ENCODE measurements at places on chromosomes 7 and 10. TPM values are rescaled to one million over a fixed set of nuclear protein-coding genes. Genes with fewer than 3 reads are reported as not detected.

- H3K4me1 ChIP-seq: peaks cover 11% of the 10 kb centered on the region
- DNase-seq: no peak
- no peak overlapping the region for H3K4me3 ChIP-seq
- no peak overlapping the region for H3K27ac ChIP-seq
- H3K27me3 ChIP-seq: no peaks in the 10 kb centered on the region
Measured at GRCh38 chr10:74135452-74135851, 15.2 kb downstream of the AP3M1 start.

STEAP1B gene
- total RNA-seq: not detected

DNA sequence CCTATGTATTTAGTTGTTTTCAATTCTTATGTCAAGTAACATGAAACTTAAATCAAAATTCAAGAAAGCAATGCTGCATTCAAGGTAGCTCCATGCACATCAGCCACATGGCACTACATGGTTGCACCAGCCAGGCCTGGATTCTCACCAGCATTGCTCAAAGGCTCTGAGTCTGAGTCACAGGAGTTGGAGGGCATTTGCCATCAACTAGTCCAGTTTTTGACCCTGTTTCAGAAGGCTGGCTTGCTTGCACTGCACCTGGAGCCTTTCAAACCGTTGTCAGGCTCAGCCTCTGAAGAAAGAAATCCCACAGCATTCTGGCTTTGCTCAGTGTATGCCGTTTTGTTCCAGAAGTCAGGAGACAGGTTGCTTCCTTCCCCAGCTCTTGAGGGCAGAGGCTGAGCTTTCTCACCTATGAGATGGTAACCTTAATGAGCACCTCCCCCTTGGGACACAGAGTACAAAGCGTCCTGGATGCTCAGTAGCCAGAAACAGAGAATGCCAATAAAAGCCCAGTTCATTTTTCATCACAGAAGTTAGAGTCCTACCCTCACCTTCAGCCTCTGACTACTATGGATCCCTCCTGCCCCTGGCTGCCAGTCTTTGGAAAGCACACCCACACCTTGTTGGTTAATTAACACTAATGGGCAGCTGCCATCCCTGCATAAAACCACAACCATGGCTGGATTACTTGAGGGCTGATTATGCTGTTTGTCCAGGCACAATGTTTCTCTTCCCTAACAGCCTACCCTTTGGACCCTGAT, 288.4 kb upstream of the LRRTM3 start:
- H3K4me3 ChIP-seq: no peak overlapping the region
- no peaks in the 10 kb centered on the region for H3K36me3 ChIP-seq
- no peak overlapping the region for H3K27ac ChIP-seq
- no peaks in the 10 kb centered on the region for H3K4me1 ChIP-seq
- no peaks in the 10 kb centered on the region for H3K27me3 ChIP-seq

GRCh38 chr10:112979927-112980326, 29.9 kb downstream of the TCF7L2 start:
- no peak for DNase-seq
- no peak overlapping the region for H3K4me3 ChIP-seq
- H3K27ac ChIP-seq: no peak overlapping the region
- H3K4me1 ChIP-seq: peaks cover 7% of the 10 kb centered on the region

DNA sequence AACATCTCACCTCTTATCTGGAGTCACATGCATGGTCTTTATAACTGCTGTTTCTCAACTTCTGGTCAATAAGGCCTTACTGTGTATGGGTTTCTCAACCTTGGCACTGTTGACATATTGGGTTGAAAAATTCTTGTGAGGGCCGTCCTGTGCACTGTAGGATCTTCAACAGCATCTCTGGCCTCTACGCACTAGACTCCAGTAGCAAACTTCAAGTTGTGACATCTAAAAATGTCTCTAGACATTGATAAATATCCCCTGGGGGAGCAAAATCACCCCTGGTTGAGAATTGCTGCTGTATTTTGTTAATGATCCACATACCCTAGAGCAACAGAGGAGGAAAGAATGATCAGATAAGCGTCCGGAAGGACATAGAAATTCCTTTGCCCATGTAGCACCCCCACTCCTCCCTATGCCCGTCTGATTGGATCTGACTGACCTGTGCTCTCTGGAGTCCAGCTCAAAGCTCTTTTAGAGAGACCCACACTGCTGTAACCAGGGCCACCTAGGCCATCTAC, 423.5 kb upstream of the ZMIZ1 start:
- no peaks in the 10 kb centered on the region for H3K36me3 ChIP-seq
- no peak overlapping the region for H3K4me3 ChIP-seq
- no peak for DNase-seq
- no peaks in the 10 kb centered on the region for H3K27me3 ChIP-seq
- H3K4me1 ChIP-seq: no peaks in the 10 kb centered on the region
- no peak overlapping the region for H3K27ac ChIP-seq

TOMM7 gene
- 123 TPM for total RNA-seq

GRCh38 chr10:32007026-32007425, 49.2 kb downstream of the KIF5B start:
- no peak overlapping the region for H3K27ac ChIP-seq
- H3K4me1 ChIP-seq: no peaks in the 10 kb centered on the region
- H3K27me3 ChIP-seq: no peaks in the 10 kb centered on the region
- H3K4me3 ChIP-seq: no peak overlapping the region
- DNase-seq: no peak

GRCh38 chr7:69685293-69685631, 87.0 kb downstream of the AUTS2 start:
- DNase-seq: no peak
- H3K27me3 ChIP-seq: no peaks in the 10 kb centered on the region
- no peak overlapping the region for H3K4me3 ChIP-seq

DNA sequence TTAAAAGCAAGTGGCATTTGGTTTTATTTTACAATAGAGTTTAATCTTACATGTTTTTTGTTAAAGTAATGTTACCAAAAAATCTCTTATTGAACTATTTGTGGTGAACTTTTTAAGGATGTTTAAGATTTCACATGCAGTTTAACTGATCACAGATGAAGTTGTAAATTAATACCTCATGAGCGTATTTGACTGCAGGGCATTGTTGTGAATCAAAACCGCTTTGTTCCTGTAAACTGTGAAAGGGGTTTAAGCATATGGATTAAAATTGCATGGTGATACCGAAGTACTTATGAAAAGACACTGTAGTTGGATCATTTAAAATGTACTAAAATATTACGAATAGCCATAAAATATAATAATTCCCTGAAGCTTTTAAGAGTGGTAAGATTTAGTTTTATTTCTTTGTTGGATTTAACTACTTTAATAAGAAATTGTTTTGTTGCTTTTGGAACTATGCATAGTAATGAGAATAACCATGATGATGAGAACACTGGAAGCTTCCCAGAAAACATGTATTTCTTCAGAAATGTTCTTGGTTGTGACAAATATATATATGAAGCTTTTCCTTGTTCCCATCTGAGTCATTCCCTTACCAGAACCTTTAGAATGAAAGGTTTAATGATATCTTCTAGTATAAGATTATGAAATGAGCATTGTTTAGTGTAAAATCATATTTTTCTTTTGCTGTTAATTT, 131.3 kb downstream of the ADK start:
- no peaks in the 10 kb centered on the region for H3K27me3 ChIP-seq
- no peaks in the 10 kb centered on the region for H3K4me1 ChIP-seq
- H3K27ac ChIP-seq: no peak overlapping the region
- no peaks in the 10 kb centered on the region for H3K36me3 ChIP-seq

PRSS37 gene
- total RNA-seq: not detected

DNA sequence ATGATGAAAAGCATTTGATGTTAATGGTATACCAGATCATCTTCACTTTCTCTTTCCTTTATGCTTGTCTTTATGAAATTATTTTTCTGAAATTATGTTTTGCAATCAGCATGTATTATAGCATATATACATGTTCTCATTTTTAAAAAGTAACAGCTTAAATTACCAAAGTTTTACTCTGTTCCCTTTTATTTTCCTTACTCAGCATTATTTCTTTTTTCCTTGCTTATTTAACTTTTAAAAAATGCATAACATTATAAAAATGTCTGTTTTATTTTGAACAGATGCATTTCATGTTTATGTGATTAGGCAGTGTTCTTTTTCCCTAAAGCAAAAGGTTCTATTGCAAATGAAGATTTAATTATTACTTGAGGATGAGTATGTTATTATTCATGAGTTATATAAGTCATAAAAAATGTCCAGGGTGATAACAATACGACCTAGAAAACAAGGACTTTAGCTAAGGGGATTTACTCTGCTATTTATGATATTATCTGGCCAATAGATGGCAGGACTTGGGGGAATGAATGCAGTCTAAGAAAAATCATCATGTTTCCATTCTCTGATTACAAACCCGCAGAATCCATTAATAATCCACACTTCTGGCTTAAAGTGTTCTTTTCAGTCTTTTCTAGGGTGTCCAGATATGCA, 38.5 kb downstream of the CABCOCO1 start:
- H3K27me3 ChIP-seq: no peaks in the 10 kb centered on the region
- DNase-seq: no peak
- H3K4me3 ChIP-seq: no peak overlapping the region
- no peaks in the 10 kb centered on the region for H3K4me1 ChIP-seq

EPHB4 gene
- total RNA-seq: 29.4 TPM

DNA sequence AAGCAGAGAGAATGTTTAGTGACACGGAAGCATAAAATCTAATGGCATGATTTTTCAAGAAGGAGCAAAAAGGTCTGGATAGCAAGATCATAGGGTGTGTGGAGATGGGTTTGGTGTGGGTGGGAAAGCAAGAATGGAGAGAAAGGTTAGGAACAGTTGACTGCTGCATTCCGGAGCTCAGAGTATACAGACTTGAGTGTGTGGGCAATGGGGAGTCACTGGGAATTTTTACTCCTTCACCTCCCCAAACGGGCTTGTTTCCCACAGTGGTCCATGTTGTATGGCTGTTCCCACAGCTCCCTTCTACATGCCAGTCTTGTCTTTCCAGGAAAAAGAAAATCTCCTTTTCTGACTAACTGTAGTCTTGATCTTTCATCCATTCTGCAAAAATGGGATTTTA, 122.1 kb downstream of the CDK6 start:
- no peak overlapping the region for H3K27ac ChIP-seq
- no peak for DNase-seq
- no peak overlapping the region for H3K4me3 ChIP-seq
- H3K36me3 ChIP-seq: no peaks in the 10 kb centered on the region
- peaks cover 27% of the 10 kb centered on the region for H3K4me1 ChIP-seq
- H3K27me3 ChIP-seq: no peaks in the 10 kb centered on the region

SFTPA1 gene
- total RNA-seq: not detected

DNA sequence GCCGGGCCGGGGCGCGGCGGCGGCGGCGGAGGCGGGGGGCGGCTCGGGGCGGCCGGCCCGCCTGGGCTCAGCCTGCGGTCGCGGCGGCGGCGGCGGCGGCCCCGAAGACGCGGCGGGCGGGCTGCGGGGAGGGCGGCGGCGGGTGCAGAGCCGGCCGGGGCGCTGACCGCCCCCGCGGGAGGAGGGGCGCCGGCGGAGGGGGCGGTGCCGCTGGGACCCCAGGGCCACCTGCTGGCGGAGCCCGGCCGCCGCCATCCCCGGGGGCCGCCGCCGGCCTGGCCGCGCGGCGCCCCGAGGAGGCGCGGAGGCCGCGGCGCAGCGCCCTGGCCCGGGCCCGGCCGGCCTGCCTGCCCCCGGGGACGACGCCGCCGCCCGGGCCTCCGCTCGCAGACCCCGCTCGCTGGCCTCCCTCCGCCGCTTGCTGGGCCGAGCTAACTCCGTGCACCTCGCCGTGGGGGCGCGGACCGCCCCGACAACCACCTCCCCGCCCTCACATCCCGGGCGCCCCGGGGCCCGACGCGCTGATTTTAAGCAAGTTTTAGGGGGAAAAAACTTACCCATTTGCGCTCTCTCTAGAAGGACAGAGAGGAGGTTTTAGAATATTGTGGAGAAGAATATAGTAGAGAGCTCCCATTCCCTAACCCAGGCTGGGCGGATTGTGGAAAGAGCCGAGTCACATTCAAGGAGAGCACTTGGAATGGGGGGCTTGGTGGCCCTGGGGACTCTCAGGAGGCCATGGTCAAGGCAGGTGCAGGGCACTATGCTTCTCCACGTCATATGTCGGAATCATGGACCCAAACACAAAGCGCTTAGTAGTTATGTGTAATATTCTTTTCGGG, at the start of gene BEND7:
Gene BEND7 (minus strand): TSS at position 140 of the 839 bp plus-strand sequence. CDS start 481 bp downstream, outside the sequence.
- no peak for DNase-seq
- peak within 1 kb of the TSS; percentile 84 for H3K4me3 ChIP-seq
- peaks cover 25% of the 10 kb centered on the region for H3K4me1 ChIP-seq
- no peaks in the 10 kb centered on the region for H3K36me3 ChIP-seq
- H3K27ac ChIP-seq: peak within 1 kb of the TSS; percentile 71

NUTM2B gene
- 0.78 TPM for total RNA-seq

LIPJ gene
- not detected for total RNA-seq

RGR gene
- total RNA-seq: not detected

DNA sequence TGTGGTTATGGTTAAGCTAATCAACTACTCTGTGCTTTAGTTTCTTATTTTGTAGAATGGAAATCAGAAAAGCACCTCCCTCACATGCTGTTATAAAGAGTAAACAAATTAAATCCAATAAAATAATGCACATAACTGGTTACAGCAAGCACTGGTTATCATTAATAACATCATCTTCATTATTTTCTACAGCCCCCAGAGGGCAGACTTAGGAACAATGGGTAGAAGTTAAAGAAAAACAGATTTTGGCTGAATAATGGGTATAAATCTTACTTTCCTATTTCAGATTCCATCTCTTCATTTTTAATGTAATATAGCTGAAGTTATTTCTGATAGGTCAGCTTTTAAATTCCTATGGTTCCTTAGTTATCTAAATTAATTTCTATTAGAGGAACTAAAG, 126.5 kb downstream of the DOCK4 start:
- H3K27me3 ChIP-seq: no peaks in the 10 kb centered on the region
- H3K4me1 ChIP-seq: peaks cover 7% of the 10 kb centered on the region
- no peak overlapping the region for H3K27ac ChIP-seq
- no peak overlapping the region for H3K4me3 ChIP-seq
- H3K36me3 ChIP-seq: no peaks in the 10 kb centered on the region
- DNase-seq: no peak

PNLIPRP3 gene
- not detected for total RNA-seq

DNA sequence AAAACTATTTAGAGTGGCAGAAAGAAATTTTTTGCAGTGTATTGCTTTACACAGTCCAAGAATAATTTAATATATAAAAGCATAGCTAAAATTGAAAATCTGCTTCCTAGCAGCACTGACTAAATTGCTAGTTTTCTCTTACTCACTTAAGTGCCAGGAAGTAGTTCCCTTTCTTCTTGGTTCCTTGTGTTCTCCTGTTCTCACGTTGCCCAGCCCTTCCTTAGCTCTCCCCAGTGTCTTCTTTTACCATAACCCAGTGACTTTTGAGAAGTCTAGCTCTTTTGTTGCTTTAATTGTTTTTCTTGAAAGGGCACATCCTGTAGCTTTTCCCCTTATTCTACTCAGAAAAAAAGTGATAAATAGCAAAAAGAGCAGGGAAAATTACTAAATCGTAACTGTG, 215.5 kb downstream of the THSD7A start:
- H3K27me3 ChIP-seq: no peaks in the 10 kb centered on the region
- H3K4me1 ChIP-seq: no peaks in the 10 kb centered on the region
- no peak overlapping the region for H3K4me3 ChIP-seq
- H3K27ac ChIP-seq: no peak overlapping the region
- no peak for DNase-seq

GRCh38 chr10:132846631-132847415, 60.9 kb upstream of the NKX6-2 start:
- H3K4me3 ChIP-seq: no peak overlapping the region
- no peak for DNase-seq
- no peaks in the 10 kb centered on the region for H3K36me3 ChIP-seq
- H3K27ac ChIP-seq: no peak overlapping the region
- H3K27me3 ChIP-seq: no peaks in the 10 kb centered on the region
- no peaks in the 10 kb centered on the region for H3K4me1 ChIP-seq
